ENCODE measurements at places on chromosomes 16 and 17.

GRCh38 chr17:77429369-77429968 is 288.7 kb downstream of the SEC14L1 start:
- DNase-seq: no peak

DNA sequence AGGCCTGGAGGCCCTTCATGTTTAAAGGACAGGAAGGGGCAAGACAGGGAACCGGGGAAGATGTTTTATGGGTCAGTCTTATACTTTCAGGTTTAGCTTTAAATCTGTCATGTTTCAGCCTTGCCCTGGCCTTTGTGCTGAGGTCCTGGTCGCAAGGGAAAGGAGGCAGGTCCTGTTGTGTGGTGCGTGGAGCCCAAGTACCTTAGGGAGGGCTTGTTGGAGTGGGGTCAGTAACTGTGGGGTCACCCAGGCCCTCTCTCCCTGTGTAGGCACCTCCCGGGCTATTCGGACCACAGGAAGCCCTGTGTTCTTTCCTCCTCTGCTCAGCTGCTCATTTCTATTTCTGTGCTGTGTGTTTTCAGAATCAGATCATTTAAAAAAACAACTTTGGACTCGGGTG is 42.7 kb downstream of the MPRIP start:
- no peak for DNase-seq

DNA sequence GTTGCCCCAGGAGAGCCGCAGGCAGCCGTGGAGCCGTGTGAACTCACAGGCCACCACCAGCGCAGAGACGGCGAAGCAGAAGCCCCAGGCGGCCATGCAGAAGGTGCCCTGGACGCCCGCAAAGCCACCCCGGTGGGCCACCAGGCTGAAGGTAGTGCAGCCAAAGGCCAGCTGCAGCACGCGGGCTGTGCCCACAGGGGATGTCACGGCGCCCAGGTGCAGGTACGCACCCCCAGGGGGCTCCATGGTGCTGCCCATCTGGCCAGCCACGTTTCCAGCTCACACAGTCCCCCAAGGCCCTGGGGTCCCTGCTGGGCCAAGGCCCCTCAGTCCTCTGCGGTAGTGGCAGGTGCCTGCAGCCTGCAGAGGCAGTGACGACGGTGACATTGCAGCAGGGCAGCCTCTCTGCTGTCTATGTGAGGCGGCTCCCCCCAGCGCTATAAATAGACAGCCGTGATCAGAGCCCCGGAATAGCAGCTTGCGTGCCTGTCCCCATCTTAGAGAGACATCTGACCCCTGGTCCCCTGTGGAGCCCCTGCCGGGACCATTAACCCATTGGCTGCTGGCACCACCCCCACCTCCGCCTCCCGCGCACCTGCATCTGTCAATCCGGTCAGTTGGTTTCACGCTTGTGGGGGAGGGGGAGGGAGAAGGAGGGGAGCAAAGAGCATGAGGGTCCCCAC is 4.5 kb upstream of the PYCR1 start:
- no peak for DNase-seq

- peak; percentile 40 for DNase-seq
These were observed 63.3 kb upstream of the MTMR4 start for GRCh38 chr17:58577696-58578095.

DNA sequence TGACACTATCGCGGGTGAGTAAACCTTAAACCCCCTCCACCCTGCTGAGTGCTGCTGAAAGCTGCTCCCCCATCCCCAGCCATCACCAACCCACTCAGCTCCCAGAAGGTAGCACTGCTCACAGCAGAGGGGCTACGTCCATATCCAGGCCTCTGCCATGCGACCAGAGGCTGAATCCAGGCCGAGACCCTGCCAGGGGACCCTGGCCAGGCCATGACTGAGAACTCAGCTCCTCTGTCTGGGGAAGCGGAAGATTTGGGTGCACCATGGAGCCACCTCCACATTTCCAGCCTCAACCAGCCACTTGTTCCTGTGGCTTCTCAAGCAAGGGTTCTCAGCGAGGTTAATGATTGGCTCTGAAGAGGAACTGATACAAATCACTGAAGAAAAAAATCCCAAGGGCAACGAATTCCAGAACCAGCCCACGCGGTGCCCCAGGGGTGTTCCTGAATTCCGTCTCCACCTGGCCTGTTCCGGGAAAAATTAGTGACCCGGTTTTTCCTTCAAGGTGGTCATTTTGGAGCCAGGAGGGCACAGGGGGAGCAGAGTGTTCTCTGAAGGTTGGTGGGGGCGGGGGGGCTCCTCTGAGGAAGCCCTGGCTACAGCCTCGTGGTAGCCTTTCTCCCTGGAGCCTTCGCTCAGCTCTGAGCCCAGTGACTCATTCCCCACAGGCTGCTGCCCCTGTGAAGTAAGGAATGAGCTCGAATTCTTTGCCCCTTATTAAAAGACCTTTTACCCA is 9.3 kb upstream of the SLC16A5 start:
- DNase-seq: peak; percentile 99

DNA sequence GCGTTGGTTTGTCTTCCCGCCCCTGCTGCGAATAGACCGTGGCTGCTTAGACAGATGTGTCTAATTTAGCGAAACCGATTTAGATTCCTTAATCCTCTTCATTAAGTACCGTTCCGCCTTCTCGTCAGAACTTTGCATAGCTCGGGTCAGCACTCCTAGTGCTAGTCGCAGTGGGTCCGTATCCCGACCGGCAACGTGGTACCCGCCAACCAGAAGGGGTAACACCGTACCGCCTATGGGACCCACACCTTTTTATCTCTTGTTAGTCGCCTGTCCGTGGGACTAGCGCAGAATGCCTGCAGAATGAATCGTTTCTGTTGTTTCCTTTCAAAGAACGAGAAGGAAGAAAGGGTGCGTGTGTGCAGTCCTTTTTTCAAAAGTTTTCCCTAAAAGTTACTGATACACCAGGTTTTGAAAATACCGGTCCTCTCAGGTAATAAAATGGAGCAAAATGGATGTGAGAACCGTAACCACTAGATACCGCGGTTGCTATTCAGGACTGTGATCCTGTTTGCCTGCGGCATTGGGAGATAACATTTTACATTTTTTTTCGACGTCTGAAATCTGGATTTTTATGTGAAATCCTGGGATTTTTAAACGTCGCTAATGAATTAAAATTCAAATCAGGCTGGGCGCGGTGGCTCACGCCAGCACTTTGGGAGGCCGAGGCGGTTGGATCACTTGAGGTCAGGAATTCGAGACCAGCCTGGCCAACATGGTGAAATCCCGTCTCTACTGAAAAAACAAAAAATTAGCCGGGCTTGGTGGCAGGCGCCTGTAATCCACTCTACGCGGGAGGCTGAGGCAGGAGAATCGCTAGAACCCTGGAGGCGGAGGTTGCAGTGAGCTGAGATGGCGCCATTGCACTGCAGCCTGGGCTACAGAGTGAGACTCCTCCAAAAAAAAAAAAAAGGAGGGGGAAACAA is 998 bp upstream of the SRSF1 start:
- DNase-seq: no peak

DNA sequence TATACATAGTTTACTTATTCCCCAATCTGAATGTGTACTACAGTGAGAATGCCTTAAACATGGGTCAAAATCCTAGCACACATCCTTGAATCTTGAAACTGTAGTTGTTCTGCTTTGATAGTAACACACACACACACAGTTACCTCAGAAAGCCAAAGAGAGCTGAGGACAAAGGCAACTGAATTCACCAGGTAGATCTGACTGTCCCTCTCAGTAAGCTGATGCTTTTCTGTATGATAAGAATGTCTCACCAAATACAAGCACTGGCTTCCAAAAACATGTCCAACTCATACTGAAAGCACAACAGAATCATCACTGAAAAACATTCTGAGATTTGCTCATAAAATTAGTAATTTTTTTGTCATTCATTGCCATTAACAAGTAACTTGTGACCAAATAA is 104.3 kb upstream of the DYNLRB2 start:
- no peak for DNase-seq

- no peak for DNase-seq
These were observed 62.3 kb upstream of the CDH5 start for GRCh38 chr16:66304151-66304550.

- peak; percentile 46 for DNase-seq
These were observed 56.2 kb downstream of the PRMT7 start for GRCh38 chr16:68367030-68367429.

- DNase-seq: no peak
These were observed 236.4 kb downstream of the BCAS3 start for GRCh38 chr17:60914078-60914477.

DNA sequence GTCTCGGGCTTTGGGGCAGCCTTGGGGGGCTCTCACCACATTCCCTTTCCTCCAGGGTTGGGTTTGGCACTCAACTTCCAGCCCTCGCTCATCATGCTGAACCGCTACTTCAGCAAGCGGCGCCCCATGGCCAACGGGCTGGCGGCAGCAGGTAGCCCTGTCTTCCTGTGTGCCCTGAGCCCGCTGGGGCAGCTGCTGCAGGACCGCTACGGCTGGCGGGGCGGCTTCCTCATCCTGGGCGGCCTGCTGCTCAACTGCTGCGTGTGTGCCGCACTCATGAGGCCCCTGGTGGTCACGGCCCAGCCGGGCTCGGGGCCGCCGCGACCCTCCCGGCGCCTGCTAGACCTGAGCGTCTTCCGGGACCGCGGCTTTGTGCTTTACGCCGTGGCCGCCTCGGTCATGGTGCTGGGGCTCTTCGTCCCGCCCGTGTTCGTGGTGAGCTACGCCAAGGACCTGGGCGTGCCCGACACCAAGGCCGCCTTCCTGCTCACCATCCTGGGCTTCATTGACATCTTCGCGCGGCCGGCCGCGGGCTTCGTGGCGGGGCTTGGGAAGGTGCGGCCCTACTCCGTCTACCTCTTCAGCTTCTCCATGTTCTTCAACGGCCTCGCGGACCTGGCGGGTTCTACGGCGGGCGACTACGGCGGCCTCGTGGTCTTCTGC is 8.4 kb downstream of the SLC16A3 start:
- DNase-seq: no peak

- DNase-seq: no peak
These were observed 29.9 kb downstream of the TRAF4 start for GRCh38 chr17:28773736-28774135.

DNA sequence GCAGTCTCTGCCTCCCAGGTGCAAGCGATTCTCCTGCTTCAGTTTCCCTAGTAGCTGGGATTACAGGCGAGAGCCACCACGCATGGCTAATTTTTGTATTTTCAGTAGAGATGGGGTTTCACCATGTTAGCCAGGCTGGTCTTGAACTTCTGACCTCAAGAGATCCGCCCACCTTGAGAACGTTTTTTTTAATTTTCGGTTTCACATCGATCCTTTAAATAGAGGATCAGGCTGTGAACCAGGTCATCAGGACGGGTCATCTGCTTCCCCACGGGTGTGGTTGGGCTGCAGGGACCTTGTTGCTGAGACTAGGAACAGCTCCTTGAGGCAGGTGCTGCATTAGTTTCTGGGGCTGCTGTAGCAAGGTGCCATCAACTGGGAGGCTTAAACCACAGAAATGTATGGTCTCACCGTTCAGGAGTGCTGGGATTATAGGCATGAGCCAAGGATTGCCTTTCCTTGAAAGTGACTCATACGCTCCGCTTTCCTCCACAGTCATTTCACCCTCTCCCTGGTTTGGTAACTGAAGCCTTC is 7.9 kb upstream of the NAGPA start:
- peak; percentile 78 for DNase-seq

- no peak for DNase-seq
These were observed 42.2 kb downstream of the WDR45B start for GRCh38 chr17:82605939-82606600.

GRCh38 chr16:83878838-83879237 is 20.1 kb upstream of the MLYCD start:
- DNase-seq: no peak

- no peak for DNase-seq
These were observed 77.4 kb upstream of the SMIM36 start for GRCh38 chr17:55588446-55589242.

DNA sequence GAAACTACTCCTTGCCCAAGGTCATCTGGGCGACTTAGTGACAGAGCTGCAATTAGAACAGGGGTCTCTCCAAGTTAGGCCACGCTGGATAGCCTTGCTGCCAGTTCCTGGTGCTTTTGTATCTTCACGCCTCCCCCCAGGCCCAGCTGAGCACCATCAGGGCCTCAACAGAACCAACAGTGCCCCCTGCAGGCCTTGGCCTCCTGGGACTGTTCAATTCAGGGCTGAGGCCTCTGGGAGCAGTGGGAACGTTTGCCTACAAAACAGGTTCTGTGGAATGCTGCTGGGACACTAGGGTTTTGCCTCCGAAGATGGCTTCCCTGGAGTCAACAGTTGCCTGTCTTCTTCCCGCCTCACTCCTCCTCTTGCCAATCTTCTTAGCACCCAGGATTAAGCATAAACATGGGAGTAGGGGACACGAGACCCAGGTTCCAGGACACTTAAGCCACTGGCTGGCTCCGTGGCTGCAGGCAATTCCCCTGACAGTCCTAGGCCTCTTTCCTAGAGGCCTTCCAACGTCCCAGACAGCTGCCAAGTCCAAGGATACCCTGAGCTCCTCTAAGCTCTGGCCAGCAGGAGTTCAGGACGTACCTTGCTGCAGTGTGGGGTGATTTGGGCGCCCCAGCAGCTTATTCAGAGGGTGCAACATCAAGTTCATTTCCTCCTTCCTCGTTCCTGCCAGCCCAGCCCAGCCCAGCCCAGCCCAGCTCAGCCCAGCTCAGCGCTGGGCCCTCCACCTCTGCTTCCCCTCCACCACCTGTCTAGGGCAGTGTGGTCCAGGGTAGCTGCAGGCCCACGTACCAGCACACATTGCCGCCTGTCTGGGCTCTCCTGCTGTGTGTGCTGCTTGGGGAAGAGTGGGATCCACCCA is 246.6 kb upstream of the RPL38 start:
- peak; percentile 74 for DNase-seq

DNA sequence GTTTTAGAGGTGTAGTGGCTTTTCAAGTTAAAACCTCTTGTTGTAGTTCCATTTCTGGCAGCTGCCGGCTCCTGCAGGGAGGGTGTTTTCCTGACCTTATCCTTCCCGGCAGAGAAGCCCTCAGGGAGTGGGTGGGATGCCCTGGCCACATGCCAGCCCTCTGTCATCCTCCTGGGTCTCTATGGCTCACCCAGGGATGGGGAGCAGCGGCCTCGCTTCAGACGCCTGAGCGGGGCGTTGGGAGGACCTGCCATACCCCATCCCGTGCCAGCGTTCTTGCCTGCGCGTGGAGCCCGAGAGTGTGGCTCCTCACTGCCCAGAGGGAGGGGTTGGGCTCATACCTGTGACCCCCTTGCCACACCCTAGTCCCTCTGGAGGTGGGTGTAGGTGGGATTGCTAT is 11.9 kb downstream of the KCNJ12 start:
- DNase-seq: no peak

DNA sequence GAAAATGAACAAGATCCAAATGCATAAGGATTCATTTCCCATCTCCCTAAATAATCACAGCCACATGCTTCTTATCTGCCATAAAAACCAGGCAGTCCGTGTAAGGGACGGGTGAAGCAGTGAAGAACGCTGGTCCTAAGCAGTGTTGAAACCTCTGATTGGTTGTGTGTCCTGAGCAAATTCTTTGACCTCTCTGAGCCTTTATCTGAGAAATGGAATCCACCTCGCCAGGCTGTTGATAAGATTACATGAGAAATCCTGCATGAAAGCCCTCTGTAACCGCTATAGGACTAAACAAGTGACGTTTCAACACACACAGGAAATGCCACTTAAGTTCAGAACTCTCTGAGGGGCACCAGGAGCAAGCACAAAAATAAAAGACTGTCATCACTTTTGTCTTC is 26.8 kb downstream of the GAS7 start:
- no peak for DNase-seq

All from H54 (cell line).